ENCODE measurements at places on chromosomes 4 and X.

DNA sequence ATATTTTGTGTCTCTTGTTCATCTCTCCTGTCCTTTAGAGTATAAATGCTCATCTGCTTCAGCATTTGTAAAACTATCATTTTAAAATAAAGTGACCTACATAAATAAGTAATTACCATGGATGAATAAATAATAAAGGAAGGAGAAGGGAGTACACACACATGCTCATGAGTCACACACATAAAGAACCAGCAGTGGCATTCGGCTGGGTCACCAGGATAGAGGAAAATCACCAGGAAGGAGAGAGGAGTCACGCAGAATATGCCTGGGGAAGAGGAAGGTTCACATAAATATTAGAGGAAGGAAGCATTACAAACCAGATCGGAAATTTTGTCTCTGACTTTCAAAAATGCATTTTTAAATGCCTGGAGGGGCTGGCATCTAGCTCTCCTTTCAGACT, 38.5 kb upstream of the MED14 start:
- DNase-seq: no peak

DNA sequence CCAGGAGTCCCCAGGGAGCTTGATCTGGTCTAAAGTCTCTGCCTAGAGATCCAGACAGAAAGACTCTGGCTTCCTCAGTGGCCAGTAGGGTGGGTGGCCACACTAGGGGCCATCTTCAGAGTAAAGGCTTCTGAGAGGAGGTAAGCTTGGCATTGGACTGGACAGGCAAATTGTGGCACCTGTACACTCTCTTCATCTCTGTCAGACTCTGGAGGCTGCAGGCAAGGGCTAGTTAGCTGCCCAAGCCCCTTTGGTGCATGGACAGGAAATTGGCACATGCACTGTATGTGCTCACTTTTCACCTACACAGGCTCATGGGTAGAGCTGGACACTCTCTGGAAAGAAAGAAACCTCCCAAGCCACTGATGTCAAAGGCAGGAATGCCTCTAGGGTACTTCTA, 142.8 kb downstream of the PJA1 start:
- DNase-seq: no peak

DNA sequence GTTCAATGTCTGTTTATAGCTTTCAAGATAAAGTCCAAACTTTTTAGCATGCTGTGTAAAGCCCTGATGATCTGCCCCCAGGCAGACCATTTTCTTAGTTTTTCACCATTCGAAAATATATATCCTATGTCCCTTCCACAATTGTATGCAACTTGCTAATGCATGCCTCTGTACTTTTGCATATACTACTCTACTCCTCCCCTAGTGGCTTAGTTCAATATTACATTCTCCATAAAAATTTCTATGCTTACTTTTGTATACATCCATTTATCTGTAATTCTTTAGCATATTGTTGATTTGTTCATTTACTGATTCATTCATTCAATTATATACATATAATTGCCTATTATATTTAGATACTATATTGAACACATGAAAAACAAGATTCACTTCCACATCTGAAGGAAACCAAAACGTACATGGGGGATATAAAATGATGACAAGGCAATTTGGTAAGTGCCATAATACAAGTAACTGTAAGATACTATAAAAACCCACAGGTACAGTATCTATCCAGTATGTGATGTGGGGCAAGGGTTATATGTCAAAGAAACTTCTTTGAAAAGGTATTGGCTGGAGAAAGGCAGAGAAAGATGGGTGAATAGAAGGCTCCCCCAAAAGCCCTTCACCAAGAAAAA, 902.5 kb downstream of the FAM133A start:
- DNase-seq: no peak

- no peak for DNase-seq
Measured at GRCh38 chr4:107468812-107469211, 251.2 kb downstream of the PAPSS1 start.

DNA sequence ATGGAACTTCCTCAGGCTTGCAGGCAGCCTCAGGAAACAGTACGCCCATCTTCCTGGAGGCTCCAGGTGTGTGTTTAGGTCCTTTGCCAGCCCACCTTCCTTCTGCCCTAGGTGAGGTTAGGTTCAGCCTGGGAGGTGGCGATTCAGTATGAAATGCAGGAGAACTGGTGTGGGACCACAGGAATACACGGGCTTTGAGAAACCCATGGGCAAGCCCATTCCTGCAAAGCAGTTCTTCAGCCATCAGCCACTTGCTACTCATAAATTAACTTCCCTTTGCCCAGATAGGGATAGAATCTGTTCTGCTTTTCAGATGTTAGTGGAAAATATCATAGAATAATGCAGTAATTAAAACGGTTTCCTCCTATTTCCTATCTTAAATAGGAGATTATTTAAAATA, 32.2 kb downstream of the TBC1D14 start:
- no peak for DNase-seq

DNA sequence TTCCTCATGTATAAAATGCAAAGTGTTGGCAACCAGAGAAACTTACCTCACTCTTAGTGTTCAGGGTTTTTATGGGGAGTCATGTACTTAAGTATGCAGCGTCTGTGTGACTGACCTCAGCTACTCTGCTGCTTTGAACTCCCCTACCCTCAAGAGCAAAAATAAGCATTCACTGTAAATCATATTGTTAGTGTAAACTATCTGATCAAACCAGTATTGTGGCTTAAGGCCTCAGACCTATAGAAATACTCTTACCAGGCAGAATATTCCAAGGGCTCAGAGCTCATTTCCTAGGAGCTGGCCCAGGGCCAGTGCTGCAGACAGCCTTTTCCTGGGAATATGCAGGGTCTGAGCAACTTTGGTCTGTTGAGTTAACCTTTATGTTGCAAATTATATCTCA, 453.1 kb downstream of the CCSER1 start:
- DNase-seq: no peak

- no peak for DNase-seq
Measured at GRCh38 chr4:30396772-30397475, 323.2 kb upstream of the PCDH7 start.

- peak; percentile 36 for DNase-seq
Measured at GRCh38 chrX:50691820-50692219, 122.2 kb downstream of the SHROOM4 start.

DNA sequence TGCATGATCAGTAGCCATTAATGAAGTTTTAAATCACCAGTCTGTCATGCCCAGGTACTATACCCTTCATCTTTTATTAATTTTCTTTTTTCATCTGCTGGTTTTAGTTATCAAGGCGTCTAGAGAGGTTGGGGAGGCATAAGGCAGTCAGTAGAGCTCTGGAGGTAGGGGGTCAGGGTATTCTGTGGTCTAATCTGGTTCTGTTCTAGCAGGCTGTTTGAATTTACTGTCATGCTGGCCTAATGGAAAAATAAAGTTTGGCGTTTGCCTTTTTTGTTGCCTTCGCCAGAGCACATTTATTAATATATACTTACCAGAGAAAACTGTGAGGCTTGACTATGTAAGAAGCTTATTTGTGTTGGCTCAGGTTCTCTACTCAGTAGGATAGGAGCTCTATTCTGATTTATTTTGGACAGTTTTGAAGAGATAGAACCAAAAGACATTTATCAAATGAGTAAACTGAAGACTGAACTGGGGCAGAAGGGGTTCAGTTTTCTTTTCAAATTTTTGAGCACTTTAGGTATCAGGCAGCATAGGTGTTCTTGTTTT, 46.9 kb downstream of the TMEM131L start:
- DNase-seq: no peak

DNA sequence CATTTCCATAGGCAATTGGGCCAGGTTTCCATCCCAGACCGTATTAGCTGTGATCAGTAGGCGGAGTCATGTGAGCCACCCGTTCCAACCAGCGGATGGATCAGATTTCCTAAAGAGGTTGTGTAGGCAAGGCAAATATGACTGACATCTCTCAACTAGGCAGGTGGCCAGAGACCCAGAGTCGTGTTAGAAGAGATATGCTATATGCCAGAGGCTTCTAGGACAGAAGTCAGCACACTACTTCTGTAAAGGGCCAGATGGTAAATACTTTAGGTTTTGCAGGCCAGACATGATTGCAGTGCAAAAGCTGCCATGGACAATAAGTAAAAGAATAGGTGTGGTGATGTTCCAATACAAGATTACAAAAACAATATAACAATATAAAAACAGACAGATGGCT, 788.4 kb downstream of the RPA4 start:
- no peak for DNase-seq

- DNase-seq: no peak
Measured at GRCh38 chrX:150446995-150447394, 83.9 kb downstream of the MAMLD1 start.

DNA sequence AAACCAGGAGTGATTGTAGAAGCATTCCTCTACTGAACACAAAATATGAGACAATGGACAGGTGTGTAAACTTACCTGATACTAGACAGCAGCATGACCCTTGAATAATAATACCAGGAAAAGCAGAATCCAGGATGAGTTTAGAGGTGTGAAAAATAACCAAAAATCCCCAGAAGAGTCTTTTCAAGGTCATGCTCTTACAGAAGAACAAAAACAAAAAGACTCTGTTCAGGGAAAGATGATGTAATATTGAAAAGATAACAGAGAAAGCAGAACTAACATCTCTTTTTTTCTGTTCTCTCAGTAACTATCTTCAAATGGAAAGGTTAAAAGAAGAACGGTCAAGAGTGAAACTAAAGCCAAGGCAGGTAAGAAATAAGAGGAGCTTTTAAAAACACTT, 14.0 kb upstream of the ARHGAP10 start:
- DNase-seq: no peak

DNA sequence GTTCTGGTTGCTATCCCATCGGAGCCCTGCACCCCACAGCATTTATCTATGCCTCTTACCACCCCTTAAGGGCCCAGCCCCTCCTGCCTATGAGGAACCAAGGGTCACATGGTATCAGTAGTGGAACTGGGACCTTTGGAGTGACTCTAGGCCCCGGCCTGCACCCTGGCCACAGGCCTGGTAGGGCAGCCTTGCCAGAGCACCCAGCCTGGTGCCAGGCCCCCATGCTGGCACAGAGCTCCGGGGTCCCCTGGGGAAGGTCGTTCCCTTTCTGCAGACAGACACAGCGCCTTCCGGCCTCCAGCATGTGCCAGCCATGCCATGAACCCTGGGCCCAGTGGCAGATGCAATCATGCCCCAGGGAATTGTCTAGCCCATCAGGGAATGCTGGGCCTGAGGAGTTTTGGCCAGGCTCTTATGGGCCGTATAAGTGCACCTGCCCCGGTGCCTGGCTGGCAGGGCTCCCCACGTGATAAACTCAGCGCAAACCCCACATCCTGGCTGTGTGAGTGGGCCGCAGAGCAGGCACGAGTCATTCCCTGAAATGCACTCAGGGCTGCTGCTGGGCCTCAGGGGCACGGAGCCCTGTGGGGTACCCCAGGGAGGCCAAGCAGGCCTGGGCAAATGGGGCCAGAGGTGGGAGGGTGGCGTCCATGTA, 19.8 kb upstream of the ADD1 start:
- DNase-seq: no peak

DNA sequence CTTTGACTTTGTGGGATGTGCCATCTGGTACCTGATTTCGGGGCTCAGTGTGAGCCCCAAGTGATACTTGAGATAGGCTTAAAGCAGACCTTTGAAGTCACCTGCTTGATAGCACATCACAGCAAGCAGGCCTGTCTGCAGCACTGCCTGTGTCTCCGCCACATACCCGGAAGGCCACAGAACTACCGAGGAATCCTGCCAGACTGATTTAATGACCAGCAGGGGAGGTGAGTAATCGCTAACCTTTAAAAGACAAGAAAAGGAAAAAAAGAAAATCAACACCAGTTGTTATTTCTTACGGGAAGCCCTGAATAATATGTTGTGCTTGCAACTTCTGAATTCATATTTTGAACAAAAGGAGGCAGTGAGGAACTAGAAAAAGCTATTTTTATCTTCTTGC, 6.8 kb downstream of the PTCHD1 start:
- DNase-seq: no peak

- DNase-seq: no peak
Measured at GRCh38 chr4:187436251-187436650, 559.3 kb upstream of the ZFP42 start.

DNA sequence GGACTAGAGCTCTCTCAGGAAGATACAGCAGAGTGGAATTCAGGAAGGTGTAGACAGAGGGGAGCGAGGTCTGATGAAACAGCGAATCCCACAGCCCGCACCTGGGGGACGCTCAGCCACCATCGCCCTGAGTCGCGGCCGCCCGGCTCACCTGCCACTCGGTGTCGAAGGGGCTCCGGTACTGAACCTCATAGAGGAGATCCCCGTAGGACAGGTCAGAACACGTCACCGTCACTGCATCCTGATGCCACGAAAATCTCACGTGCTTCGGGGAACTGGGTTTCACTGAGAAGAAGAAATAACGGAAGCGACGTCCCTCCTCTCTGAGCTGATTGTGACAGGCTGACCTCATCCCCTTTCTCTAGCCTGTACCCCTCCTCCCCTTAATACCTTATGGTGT, 10.2 kb downstream of the CRLF2 start:
- no peak for DNase-seq

- DNase-seq: no peak
Measured at GRCh38 chr4:37599092-37599790, 86.9 kb downstream of the RELL1 start.

DNA sequence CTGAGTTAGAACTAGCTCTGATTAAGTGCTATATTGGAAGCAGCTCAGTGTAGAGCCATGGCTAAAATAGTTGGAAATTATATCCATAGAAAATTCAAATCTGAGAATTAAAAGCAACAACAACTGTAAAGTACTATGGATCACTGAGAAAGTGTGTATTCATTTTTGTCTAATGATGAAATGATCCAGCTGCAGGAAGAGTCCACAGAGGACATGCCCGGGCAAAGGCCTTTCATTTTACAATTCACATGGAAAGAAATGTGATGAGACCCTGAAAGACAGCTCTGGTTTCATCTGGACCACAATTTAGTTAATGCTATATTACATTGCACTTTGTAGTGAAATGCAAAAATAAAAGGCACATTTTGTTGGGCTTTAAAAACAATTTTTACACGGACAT, 196.8 kb upstream of the FAT1 start:
- DNase-seq: no peak

DNA sequence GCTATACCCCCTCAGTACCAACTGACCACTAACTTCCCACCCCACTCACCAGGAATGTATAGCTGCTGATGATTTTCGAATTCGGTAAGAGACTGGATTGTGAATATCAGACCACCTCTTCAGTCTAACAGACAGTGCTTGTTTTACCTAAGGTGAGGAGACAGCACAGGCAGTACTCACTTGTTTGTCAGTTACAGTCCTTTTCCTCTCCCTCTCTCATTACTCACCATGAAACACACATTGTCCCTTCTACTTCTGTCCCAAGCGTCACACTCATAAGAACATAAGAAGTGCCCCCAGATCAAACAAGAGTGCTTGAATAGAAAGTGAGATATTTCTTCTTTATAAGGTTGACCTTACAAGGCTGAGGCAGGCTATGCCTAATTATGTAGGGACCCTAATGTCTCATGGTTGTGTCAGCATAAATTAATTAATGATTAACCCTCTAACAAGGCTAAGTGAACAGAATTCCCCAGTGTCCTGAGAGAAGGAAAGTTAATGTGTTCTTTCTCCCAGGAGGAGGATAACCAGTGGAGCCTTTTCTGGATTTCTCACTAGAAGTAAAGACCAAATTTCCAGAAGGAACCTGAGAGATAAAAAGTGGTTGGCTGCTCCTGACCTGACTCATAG, 32.2 kb downstream of the ZCCHC12 start:
- no peak for DNase-seq

Data from CD4-positive, alpha-beta T cell treated with Interleukin-10 for 1 hour (primary cell).